Amniotic epithelial cell (primary cell): ENCODE measurements at places on chromosomes 2 and 18.

DNA sequence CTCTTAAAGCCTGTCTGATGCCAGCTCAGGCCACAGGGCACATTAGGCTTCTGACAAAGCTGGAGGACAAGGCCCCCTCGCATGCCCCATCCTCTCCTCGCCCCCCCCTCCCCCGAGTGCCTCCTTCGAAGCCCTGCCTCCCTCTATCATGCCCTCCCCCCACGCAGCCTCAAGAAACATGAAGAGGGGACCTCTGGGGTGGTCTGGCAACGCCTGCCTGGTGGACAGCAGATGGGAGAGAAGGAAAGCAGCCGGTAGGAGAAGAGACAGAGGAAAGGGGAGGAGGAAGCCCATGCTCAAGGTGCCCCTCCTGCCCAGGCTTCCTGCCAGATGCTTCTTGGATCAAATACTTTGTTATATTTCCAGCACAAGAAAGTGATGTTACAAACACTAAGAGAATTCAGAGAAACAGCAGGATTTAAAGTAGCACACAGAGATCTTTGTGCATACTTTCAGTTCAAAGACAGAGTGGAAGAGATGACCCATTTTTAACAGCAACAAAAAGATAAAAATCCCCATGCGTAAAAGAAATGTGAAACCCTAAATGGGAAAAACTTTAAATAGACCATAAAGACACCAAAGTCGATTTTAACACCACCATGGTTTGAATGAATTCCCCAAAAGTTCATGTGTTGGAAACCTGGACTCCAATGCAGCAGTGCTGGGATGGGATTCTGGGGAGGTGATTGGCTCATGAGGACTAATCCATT is 19.0 kb downstream of the BOK start:
- DNase-seq = no peak

GRCh38 chr18:32308493-32309120 is 118.8 kb downstream of the MEP1B start:
- DNase-seq = peak; percentile 91

DNA sequence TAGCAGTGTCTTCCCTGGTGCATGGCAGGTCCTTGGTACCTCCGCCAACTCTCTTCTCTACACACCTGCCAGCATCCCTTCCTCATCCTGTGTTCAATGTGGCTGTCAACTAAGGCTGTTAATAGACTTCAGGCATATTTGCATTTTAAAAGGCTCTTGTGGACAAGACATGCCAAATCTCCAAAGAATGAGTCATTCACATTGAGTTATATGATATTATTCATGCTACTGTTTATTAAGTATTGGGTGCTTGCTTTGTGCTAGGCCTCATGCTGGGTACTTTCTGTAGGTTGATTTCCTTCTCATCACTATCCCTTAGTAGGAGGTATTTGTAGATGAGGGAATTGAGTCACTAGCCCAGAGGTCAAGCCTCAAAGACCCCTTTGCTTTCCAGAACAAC is 5.2 kb downstream of the MYO1B start:
- peak; percentile 32 for DNase-seq

DNA sequence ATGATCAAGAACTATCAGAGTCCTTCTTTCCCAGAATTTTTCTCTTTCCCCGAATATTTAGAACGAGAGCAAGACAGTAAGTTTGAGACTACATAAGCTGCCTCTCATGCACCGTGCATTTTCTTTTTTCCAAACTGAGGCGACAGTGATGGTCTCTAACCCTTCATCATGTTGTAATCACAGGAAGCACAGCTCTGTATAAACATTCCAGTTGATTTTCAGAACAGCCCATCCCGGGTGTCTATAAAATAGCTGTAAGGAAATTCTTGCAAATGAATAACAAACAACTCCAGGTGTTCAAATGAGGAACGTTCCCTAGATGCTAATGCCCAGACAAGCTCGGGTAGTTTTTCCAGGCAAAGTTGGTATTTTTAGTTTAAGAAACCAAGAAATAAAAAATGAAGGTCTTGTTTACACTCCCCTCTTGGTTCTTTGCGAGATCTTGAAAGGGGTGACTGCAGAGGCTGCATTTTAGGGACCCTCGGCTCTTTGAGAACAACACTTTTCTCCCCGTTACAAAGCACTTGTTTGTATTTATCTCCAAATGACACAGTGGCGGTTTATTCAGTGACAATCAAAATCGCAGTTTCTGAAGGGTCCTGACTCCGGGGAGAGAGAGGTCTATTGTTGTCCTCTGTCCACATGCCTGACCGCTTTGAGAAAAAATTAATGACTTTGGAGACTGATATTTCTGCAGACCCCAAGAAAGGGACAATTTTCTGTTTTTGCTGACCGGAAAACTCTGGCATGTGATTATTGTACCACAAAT is 101.1 kb upstream of the NCK2 start:
- no peak for DNase-seq

DNA sequence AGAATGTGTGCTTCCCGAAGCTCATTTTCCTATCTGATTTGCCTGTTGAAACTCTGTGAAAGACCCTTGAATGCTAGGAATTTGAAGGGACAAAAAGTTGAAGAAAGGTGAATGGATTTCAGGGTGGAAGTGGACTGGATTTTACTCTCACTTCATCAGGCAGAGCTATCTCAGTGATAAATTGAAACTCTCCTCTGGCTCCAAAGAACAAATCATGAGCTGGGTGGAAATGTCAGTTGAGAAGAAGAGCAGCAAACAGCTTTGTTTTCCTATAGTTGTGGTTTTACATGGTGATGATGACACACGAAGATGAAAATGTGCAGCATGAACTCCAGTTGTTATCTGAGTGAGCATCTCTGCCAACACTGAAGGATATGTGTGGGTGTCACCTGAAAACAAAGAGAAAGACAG is 34.4 kb downstream of the CD28 start:
- peak; percentile 85 for DNase-seq

- DNase-seq = peak; percentile 5
Measured at GRCh38 chr2:29811378-29811777, 110.0 kb downstream of the ALK start.

DNA sequence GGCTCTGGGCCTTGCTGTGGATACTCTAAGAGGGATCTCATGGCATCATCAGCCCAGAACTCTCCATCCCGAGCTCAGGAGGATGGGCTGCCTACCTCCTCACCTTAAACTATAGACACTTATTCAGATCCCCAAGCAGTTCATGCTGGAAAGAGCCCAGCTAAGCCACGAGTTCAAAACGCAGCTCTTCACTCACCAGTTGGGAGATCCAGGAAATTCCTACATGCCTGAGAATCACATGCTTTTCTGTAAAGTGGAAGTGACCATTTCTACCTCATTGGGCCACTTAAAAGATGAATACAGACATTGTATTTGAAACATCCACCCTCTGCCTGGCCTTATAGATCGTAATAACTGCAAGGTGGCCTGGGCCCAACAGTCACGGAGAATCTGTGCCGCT is 6.6 kb downstream of the ATOH8 start:
- DNase-seq = no peak

GRCh38 chr18:45713239-45713638 is 10.7 kb upstream of the SLC14A1 start:
- no peak for DNase-seq

- DNase-seq = no peak
Measured at GRCh38 chr2:42053791-42054701, 6.2 kb downstream of the PKDCC start.

- no peak for DNase-seq
Measured at GRCh38 chr2:75140288-75140687, 59.0 kb downstream of the TACR1 start.

DNA sequence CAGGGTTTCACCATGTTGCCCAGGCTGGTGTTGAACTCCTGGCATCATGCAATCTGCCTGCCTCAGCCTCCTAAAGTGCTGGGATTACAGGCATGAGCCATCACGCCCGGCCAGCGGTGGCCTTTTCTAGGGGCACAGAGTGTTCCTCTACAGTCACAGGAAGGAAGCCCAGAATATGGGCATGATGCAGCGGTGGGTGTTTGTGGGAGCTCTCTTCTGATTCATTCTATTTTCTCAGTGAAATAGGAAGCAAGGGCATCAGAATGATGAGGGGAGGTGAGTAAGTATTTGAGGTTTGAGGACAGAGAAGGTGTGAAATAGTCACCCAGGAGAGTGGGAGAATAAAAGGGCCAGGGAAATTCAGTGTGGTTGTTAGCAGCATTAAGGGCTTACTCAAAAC is 70.3 kb upstream of the PSME4 start:
- no peak for DNase-seq

DNA sequence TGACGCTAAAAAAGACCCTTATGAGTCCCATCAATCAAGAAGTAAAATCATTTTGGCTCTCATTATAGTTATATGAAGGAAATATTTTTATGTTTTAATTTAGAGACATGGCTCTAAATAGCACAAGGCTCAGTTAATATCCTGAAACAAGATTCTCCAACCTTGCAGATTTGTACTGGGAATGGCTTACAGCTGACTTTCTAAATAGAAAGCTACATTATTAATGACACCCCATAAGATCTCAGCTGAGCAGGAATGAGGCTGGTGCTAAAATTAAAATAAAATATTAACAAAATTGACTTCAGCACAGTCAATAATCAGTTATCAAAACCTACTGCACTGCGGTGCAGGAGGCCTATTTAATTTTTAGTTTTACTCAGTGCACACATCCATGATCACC is 136.9 kb downstream of the SLC39A10 start:
- DNase-seq = no peak

DNA sequence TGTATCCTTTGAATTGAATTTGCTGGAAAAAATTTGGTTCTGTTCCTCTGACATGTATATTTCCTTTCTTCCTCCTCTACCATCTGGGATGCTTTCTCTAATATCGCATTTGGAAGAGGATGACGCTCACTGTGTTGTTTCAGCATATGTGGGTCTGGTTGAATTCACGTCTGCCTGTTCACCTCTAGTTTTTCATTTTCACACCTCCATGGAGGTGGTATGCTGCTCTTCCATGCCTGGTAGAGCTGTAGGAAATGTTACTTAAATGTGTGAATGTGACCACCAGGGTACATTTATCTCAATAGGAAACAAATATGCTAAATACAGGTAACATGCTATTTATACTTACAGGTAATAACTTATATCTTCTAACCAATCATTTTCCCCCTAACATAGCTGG is 44.5 kb downstream of the TSHZ1 start:
- no peak for DNase-seq

DNA sequence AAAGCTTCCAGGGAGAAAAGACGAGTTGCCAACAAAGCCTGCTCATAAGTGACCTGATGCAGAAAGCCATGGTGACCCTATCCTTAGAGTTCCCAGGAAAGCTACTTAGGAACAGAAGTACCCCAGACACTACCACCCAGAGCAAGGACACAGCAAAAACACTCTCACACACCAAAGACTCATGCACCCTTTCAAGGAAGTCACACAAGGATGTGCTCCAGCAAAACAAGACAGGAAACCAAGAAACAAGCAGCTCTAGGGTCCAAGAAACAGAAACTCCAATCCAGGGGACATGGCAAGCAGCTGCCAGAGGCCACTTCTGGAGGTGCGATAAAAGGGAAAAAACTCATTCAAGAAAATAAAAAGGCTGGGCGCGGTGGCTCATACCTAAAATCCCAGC is 5.7 kb downstream of the KIF1A start:
- no peak for DNase-seq

DNA sequence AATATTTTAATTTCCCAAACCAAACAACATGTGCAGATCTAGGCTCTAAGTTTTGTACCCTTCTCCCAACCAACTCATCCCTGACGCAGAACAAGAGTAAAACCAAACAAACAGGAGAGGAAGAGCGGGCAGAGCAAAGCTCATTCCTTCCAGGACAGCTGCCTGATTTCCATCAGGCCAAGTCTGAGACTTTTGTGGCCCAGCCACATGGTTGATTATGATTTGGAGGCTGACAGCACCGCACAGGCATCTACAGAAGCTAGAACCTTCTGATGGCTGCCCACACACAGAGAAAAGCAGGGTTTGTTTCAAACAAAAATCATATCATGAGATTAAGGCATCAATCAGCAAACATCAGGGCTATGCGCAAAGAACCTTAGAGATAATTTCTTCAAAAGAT is 262.6 kb downstream of the TNS1 start:
- DNase-seq = no peak

DNA sequence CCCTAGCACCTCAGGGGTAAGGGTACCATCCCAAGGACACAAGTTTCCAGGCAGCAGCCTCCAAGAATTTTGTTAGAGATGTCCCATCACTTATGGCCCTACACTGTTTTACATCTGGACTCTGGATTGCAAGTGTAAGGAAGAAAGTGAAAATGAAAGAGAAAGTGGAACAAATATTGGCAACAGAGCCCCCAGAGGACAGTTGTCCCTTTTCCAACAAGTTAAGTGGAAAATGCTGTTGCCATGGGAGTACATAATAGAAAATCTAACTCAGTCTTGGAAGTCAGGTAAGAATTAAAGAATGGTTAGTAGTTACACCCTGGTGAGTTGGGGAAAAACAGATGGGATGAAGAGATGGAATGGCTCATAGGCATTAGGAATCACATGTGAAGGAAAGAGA is 50.6 kb downstream of the TTC21B start:
- peak; percentile 7 for DNase-seq

- DNase-seq = peak; percentile 79
Measured at GRCh38 chr2:221444106-221444505, 128.0 kb downstream of the EPHA4 start.

DNA sequence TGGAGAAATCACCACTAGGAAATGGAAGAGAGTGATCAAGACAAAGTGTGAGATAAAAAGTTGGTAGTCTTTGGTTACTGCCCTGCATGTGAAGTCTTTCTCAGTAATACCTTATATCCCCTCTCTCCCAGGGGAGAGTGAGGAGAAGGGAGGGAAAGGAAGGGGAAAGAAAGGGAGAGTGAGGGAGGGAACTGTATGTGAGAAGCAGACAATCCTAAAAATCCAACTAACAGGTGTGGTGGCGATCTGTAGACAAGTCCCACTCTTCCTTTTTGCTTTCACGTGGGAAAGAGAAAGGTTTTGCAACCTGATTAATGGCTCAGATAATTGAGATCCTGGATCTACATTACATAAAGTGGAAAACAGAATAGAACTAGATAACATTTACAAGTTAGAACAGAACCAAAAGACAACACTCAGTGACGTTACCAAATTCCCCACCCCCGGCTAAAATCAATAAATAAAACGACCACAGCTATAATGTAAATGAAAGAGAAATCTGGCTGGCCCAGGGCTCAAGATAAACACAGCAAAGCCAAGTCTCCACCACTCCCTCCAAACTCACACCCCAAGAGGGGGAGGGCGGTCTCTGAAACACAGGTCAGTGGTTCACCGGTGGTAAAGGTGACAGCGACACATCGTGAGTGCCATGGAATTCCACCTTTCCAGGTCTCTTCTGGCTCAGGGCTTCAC is 10.0 kb upstream of the APCDD1 start:
- no peak for DNase-seq

- DNase-seq = no peak
Measured at GRCh38 chr18:13235981-13236380, 17.4 kb downstream of the LDLRAD4 start.

GRCh38 chr2:113741091-113741490 is 15.4 kb downstream of the SLC35F5 start:
- DNase-seq = peak; percentile 5

GRCh38 chr2:16168506-16169264 is 228.3 kb downstream of the MYCN start:
- DNase-seq = no peak

GRCh38 chr2:159030674-159031380 is 62.4 kb downstream of the TANC1 start:
- DNase-seq = peak; percentile 95
